ENCODE measurements at places on chromosomes 7 and 10. TPM values are rescaled to one million over a fixed set of nuclear protein-coding genes. Genes with fewer than 3 reads are reported as not detected.

The IFIT3 gene
- 11.1 TPM for total RNA-seq

The HOXA7 gene
- not detected for total RNA-seq

The MOGAT3 gene
- total RNA-seq: not detected

The PLPP4 gene
- not detected for total RNA-seq

The KIAA1549 gene
- 0.45 TPM for total RNA-seq

The NPTX2 gene
- not detected for total RNA-seq

The GJD4 gene
- not detected for total RNA-seq

The BICC1 gene
- 0.07 TPM for total RNA-seq

The ZNF853 gene
- 0.16 TPM for total RNA-seq

The PRPS1L1 gene
- not detected for total RNA-seq

The NANOS1 gene
- total RNA-seq: 0.20 TPM

The HMX2 gene
- total RNA-seq: not detected

The MRLN gene
- not detected for total RNA-seq
